ENCODE measurements at places on chromosomes 3 and 15.
A peak's percentile ranks its signal among the peaks of the same experiment; 100 is the strongest.

DNA sequence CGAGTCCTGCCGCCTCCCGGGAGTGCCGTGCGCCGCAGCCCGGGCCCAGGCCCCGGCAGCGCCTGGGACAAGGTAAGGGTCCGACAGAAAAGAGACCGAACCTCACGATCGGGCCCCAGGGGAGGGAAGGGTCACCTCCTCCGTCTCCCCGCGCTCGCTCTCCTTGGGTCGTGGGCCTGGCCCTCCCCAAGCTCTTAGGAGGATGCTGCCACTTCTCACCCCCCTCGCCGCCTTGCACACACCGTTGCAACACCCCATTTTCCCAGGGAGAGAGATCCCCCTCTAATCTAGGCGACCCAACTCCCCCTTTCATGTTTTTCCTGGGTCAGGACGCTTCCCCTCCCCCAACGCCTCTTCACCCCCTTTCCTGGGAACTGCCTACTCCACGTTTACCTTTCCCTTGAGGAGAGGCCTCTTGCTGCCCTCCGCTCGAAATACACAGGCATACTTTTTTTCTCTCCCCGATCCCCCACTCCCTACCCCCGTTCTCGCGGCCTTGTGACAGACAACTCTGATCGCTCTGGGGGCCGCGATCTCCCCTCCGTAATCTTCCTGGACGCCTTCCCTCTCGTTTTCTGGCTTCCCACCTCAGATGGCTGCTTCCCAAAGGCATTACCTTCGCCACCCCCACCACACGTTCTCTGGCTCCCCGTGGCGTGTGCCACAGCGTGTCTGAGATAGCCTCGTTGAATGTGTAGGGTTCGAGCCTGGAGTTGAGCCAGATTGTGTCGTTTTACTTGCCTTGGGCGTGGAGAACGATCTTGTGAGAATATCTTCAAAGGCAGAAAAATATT, 688 bp downstream of the SETD5 start:
- DNase-seq, result no peak

GRCh38 chr3:12840591-12841148, 695 bp downstream of the RPL32 start:
- peak; percentile 26 for DNase-seq

GRCh38 chr15:90286678-90287077, 21.2 kb downstream of the NGRN start:
- no peak for DNase-seq

GRCh38 chr3:160291909-160292299, 66.7 kb downstream of the C3orf80 start:
- no peak for DNase-seq

DNA sequence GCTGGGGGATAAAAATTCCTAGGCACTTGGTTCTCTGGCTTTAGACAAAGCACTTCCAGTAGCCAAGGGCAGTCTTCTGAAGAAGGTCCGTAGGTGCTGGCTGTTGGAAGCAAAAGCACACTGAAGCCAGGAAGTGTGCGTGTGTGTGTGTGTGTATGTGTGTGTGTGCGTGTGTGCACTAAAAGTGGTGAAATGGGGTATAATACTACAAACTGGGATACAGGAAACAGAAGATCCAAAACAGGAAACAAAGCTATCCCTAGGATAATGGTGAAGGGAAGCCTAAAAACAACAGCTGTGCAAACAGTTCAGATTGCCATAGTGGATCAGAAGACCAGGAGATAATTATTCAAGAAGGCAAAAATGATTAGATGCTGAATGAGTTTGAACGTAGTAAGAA, 103.4 kb downstream of the IL20RB start:
- no peak for DNase-seq

GRCh38 chr15:65929573-65929972, 60.3 kb downstream of the RAB11A start:
- DNase-seq, result no peak

GRCh38 chr3:58572013-58572633, 5.1 kb downstream of the FAM107A start:
- no peak for DNase-seq

- no peak for DNase-seq
Measured at GRCh38 chr3:17204049-17204650, 319.4 kb downstream of the PLCL2 start.

- no peak for DNase-seq
Measured at GRCh38 chr3:98985431-98985830, 83.9 kb upstream of the DCBLD2 start.

GRCh38 chr3:13495351-13495813, 15.3 kb downstream of the HDAC11 start:
- DNase-seq, result no peak

DNA sequence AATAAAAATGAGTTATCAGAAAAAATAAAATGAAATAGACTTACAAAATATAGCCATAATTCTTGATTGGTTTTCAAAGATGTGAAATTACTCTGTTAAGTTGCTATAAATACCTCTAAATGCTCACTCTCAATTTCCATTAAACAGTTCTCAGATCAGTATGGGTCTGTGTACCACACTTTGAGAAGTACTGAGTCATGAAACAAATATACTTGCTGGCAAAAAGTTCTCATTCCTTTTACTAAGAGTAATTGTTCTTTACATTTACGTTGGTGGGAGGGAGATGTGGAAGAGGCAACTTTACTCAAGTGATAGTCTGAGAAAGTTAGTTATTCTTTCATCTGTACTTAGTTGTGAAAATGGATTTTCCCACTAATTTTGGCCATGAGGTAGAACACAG, 96.3 kb downstream of the ZNF385D start:
- DNase-seq, result no peak

DNA sequence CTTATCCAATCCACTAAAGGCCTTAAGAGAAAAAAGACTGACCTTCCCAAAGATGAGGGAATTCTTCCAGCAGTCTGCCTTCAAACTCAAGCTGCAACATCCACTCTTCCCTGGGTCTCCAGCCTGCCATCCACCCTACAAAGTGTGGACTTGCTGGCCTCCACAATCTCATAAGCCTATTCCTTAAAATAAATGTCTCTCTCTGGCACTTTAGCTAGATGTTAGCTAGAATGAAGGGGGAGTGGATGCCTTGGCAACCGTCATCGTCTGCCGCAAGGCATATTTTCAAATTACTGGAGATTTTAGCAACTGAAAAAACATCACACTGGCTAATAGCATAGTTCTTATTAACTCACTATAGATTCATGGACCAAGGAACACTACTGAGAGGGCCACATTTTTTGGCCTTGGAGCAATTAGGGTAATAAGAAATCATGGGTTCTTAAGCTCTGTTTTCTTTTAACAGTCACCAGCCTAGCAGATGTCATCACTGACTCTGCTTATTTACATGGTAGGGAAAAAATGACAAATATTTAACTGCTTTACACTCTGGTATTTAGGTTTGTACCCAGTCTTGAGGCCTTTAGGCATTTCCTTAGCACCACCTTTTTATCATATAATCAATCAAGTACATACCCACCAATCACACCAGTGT, 245.3 kb downstream of the MYRIP start:
- no peak for DNase-seq

DNA sequence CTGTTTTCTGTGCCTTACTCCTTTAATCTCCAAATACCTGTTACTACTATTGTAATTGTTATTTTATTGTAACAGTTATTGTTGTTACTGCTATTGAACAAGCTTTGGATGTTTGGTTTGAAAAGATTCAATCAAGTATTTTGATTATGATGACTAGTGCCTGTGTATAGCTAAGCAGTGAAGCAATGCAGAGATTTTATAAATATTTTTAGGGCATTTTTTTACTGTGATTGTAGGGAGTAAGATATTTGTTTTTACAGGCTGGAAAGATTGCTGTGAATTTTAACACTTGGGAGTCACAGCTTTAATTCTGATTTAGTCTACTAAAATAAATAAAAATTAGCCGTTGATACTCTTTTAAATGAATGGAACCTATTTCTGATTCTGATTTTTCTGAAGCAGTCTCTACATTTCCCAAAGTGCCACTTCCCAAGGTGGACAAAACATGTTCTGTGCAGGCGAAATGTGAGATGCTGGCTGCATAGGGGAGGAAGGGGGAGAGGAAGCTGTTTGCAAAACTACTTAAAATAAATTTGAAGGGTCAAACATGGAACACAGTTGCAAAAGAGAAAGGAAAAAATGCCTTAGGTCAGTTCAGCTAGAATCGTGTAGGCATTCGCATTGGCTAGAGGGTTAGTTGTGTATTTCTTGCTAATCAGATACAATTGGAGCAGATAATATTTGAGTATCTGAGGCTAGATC, 25.7 kb downstream of the EEFSEC start:
- no peak for DNase-seq

- no peak for DNase-seq
Measured at GRCh38 chr3:66133050-66133757, 87.6 kb upstream of the SLC25A26 start.

DNA sequence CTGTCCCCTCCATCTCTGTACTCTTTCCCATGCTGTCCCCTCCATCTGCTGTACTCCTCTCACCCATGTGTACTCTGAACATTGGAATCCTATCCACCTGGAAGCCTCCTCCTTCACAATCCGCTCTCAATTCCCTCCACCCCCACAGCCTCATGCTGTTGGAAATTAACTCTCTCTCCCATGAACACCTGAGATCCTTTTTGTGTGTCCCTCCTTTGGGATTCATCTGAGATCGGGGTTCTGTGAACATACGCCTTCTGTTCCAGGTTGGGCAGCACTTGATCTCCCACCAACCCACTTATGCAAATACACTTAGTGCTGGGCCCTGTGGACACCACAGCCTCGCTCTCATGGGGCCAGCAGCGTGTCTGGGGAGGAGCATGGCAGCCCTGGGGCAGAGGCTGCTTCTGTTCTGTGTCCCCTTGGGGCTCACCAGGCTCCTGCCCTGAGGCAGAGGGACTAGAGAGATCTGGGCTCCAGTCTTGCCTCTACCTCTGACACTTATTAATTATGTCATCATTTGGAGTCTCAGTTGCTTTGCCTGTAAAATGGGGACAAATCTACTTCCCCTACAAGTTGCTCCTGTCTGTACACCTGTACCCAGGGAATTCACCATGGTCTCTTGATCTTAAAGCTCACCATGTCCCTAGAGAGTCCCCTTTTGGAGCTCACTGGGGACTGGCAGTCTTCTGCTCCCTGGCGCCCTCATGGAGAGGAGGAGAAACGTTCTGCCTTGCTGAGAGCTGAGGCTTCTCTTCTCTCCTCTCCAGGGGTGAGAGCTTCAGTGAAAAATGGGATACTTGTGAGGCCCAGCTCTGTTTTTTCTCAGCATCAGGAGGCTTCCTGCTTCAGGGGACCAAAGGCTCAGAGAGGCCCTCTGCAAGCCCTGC, 42.7 kb downstream of the ITGA11 start:
- DNase-seq, result no peak

GRCh38 chr3:71979175-71979574, 194.2 kb upstream of the PROK2 start:
- no peak for DNase-seq

- no peak for DNase-seq
Measured at GRCh38 chr3:113736548-113737089, 9.4 kb downstream of the NAA50 start.

DNA sequence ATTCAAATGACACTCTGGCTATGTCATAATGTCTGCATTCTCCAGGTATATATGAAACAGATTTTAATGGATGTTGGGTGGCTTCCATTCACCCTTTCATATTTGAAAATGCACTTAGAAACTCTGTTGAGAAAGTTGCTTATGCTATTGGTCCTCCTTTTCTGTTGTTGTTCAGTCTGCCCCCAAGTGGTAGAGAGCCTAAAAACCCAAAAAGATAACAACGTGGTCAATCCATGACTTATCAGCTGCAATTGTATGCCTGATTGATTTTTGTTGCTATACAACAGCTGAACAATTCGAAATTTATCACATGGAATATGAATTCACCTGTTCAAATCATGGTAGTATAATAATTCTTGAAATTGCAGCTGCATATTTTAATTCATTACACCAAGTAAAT, 279.8 kb downstream of the ROBO2 start:
- DNase-seq, result no peak

- DNase-seq, result no peak
Measured at GRCh38 chr15:80431635-80432344, 27.6 kb downstream of the ARNT2 start.

DNA sequence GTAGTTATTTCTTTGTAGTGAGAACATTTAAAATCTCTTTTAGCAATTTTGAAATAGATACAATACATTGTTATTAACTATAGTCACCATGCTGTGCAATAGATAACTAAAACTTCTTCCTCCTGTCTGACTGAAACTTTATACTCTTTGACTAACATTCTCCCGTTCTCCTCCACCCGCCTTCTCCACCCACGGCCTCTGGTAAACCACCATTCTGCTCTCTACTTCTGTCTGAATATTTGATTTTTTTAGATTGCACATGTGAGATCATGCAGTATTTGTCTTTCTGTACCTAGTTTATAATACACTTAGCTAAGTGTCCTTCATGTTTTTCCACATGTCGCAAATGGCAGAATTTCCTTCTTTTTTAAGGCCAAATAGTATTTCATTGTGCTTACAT, 72.8 kb upstream of the RBM5 start:
- no peak for DNase-seq

GRCh38 chr15:38652998-38653397, 88.4 kb upstream of the RASGRP1 start:
- DNase-seq, result no peak

GRCh38 chr3:145639003-145639606, 521.9 kb downstream of the PLOD2 start:
- DNase-seq, result no peak

GRCh38 chr3:60086811-60087210, 1037.0 kb upstream of the CFAP20DC start:
- no peak for DNase-seq

GRCh38 chr3:1026395-1026794, 66.4 kb upstream of the CNTN6 start:
- no peak for DNase-seq

GRCh38 chr3:69890084-69890483, 109.4 kb upstream of the SAMMSON start:
- DNase-seq, result no peak

DNA sequence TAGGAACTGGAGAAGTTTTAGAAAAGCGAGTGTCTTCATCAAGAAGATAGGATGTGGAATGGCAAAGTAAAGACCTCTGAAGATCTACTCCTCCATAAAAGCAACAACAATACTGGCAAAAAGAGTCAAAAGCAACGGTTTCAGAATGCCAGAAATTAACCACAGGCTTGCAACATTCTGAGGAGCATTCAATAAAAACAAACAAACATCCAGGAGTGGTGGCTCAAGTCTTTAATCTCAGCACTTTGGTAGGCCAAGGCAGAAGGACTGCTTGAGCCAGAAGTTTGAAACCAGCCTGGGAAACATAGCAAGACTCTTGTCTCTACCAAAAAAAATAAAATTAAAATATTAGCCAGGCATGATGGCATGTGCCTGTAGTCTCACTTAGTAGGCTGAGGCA, 143.2 kb upstream of the HACD2 start:
- no peak for DNase-seq

- DNase-seq, result no peak
Measured at GRCh38 chr15:57565311-57565710, 26.4 kb upstream of the MYZAP start.

Data from stimulated activated CD8-positive, alpha-beta memory T cell treated with anti-CD3 and anti-CD28 coated beads, Interleukin-15, amount 100 ng/mL, for 24 hours (primary cell).